ENCODE measurements at places on chromosomes 4 and X. TPM values are rescaled to one million over a fixed set of nuclear protein-coding genes. Genes with fewer than 3 reads are reported as not detected.

Gene JADE3
- total RNA-seq = 5.4 TPM

DNA sequence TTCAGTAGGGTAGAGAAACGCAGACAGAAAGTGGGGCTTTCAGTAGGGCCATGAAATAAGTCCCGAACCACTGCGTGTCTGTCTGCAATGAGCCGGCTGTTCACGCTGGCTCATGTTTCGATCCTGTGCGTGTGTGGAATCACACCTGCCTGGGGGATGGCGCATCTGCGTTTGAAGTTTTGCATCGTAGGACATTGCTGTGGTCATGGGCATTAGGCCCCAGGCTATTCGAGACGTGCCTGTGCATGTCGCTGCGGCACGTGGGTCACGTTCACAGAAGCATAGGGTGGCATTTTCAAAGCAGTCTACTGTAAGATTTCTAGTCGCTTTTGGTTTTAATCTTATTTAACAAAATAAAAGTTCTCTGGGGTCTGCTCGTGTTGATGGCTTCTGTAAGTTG is 25.5 kb upstream of the HGFAC start:
- no peaks in the 10 kb centered on the region for H3K4me1 ChIP-seq
- no peaks in the 10 kb centered on the region for H3K27me3 ChIP-seq
- no peak overlapping the region for H3K4me3 ChIP-seq
- no peak overlapping the region for H3K27ac ChIP-seq
- peak; percentile 5 for DNase-seq
- H3K36me3 ChIP-seq = no peaks in the 10 kb centered on the region

DNA sequence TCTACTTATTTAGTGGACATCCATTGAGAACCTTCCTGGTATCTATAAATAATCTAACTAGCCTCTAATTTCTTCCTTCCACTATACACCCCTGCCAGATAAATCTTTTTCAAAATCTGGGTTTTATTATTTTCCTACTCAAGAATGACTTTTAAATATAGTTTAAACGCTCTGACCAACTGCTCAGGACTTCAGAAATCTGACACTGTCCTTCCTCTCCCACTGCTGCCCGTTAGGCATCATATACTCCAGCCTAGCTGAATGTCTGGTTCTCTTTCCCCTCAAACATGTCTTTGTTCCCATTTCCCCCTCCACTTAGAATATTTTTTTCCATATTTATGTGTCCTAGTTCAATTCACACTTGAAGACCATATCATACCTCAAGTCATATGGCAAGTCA is 35.2 kb upstream of the CBLL2 start:
- DNase-seq = no peak
- H3K27me3 ChIP-seq = no peaks in the 10 kb centered on the region
- H3K4me1 ChIP-seq = no peaks in the 10 kb centered on the region
- H3K4me3 ChIP-seq = no peak overlapping the region

Gene REELD1
- 2.0 TPM for total RNA-seq

Gene EGF
- total RNA-seq = not detected

Gene ATP11C
- 37.8 TPM for total RNA-seq

DNA sequence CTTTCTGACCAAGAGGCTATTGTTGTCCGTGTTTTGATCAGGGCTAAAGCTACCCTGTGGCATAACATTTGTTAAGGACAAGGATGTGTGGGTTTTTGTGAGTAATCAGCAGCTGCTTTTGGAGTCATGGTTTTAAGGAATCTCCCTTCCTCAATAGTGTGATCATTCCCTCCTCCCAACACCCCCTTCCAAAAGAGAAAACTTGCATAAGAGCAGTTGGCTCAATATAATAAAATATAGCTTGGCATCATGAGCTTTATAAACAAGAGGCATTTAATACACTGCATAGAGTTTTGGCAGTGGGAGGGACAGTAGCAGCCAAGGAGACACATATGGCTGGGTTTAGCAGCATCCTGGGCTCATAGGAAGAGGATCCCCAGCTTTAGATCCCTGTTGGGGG is 84.7 kb downstream of the NHS start:
- H3K36me3 ChIP-seq = no peaks in the 10 kb centered on the region
- no peak for DNase-seq
- no peak overlapping the region for H3K4me3 ChIP-seq
- no peak overlapping the region for H3K27ac ChIP-seq
- no peaks in the 10 kb centered on the region for H3K27me3 ChIP-seq
- H3K4me1 ChIP-seq = peaks cover 9% of the 10 kb centered on the region

Gene HTR2C
- not detected for total RNA-seq

DNA sequence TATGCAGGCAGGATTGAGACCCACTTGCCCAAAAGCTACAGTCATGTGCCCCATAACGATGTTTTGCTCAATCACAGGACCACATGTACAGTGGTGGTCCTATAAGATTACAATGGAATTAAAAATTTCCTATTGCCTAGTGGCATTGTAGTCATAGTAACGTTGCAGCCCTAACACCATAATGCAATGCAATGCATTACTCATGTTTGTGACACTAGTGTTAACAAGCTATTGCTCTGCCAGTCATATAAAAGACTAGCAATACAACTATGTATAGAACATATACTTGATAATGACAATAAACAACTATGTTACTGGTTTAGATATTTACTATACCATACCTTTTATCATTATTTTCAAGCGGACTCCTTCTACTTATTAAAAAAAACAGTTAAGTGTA is 50.6 kb downstream of the VGLL1 start:
- H3K36me3 ChIP-seq = no peaks in the 10 kb centered on the region
- H3K27me3 ChIP-seq = no peaks in the 10 kb centered on the region
- no peak overlapping the region for H3K27ac ChIP-seq
- no peaks in the 10 kb centered on the region for H3K4me1 ChIP-seq
- H3K4me3 ChIP-seq = no peak overlapping the region
- DNase-seq = no peak

Measured in tibial nerve (tissue), 4 donors.